ENCODE measurements at places on chromosomes 2 and 18.

DNA sequence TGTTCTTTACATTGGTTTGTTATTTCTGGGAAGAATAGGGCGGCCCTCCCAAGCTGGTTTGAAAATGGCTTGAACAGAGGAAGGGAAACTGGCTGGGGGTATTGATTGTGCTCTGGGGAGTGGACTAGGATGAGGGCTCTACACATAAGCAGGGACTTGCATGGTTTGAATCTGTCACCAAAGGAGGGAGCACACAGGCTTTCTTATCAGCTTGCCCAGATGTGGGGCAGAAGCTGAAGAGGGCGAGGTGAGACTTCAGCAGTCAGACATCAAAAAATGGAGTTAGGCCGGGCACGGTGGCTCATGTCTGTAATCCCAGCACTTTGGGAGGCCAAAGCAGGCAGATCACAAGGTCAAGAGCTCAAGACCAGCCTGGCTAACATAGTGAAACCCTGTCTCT lies 7.2 kb upstream of the RAB12 start:
- no peak for DNase-seq

DNA sequence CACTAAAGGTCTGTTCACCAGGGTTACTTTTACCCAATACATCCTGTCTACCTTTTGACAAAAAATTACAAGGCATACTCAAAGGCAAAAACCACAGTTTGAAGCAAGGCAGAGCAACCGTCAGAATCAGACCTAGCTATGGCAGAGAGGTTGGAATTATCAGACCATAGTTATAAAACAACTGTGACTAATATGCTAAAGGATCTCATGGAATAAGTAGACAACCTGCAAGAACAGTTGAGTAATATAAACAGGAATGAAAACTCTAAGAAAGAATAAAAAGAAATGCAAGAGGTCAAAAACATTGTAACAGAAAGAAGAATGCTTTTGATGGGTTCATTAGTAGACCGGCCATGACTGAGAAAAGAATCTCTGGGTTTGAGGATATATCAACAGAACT lies 318.8 kb upstream of the KCNH7 start:
- DNase-seq: peak; percentile 3

DNA sequence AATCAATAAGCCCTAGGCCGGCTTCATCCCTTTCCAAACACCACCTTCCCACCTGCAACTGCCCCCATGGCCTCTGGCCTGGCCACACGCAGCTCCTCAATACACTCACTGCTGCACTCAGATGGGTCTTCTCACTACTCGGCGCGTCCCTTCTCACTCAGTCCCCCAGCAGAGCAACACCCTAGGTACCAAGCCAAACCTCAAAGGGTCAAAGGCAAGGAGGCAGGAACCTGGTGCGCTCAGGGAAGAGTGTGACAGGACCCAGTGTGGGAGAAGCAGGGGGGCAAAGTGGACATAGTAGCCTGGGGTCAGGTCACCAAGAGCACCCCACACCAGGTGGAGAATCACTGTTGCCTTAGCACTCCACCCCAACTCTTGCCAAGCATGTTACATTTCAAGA lies 90.6 kb downstream of the TTC32 start:
- no peak for DNase-seq

DNA sequence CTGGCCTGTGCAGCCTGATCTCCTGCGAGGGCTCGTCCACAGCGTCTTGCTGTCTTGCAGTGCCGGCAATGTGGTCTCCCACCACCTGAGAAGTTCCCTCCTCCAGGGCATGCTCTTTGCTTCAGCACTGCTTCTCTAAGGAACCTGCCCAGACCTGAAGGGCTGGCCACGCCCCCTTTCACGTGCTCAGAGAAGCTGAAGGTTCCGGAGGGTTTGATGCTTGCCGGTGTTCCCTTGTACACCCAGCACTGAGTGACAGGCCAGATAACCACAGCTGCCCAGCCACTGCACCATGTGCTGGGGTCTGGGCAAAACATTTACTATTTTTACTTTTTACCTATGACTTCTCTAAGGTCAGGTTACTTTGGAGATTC lies 1.7 kb upstream of the POLR2D start:
- no peak for DNase-seq

DNA sequence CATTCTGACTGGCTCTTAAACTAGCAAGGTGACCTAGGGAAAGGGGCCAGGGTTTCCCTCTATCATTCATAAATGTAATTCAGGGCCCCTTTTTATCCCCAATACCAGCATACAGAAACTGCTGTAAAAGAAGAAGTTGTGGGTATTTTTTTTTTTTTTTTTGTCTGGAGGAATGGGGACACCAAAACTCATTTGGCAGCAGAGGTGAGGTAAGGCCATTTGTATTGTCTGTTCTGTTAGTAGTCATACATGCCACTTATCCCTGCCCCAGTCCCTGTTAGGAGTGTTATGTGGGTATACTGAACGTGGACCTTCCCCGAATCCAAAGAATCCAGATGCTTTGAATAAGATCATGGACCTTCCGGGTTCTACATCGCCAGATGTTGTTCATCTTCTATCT lies 1.7 kb downstream of the SEPTIN2 start:
- no peak for DNase-seq

DNA sequence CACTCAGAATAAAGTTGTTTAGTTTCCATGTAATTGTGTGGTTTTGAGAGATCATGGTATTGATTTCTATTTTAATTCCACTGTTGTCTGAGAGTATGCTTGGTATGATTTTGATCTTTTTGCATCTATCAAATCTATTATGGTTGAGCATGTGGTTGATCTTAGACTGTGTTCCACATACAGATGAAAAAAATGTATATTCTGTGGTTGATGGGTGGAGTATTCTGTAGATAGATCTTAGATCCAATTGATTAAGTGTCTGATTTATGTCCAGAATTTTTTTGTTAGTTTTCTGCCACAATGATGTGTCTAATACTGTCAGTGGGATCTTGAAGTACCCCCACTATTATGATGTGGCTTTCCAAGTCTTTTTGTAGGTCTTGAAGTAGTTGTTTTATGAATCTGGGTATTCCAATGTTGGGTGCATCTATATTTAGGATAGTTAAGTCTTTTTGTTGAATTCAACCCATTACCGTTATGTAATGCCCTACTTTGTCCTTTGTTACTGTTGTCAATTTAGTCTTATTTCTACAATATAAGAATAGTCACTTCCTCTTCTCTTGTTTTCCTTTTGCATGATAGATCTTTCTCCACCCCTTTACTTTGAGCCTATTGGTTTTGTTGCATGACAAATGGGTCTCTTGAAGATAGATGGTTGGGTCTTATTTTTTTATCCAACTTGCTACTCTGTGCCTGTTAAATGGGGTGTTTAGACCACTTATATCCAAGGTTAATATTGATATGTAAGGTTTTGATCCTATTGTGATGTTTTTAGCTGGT lies 101.8 kb downstream of the TRABD2A start:
- DNase-seq: no peak

DNA sequence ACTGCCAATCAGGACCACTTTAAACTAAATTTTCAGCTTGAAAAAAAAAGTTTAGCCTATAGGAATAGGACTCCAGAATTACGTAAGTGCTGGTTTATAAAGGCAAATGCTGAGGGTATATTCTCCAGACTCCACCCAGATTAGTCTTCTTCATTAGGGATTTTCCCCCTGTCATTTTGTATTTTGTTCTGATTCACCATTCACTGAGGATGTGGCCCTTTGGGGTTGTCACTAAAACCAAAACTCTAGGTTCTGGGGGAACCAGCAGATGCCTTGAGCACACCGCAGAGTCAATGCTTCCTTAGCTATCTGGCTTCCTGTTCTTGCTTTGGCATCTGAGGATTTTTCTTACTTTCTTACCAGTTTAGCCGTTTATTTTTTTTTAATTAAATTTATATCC lies 10.5 kb downstream of the SCYGR4 start:
- DNase-seq: no peak

GRCh38 chr2:44191739-44192138 lies 23.1 kb downstream of the PPM1B start:
- no peak for DNase-seq

DNA sequence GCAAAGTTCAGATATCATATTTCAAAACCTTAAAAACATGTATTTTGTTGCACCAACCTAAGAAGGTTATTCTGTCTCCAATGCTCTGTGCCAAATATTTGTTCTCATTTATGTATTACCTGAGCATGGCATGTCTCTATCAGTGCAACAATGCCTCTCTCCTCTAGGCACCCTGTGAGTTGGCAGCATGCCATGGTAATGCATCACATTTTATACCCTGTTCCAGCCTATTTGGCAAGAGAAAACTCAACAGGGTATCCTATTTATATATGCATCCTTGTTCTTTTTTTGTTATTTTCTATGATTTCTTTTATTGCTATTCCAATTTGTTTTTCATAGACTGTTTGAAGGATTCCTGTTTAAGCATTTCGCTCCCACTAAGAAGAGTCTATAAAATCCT lies 126.3 kb upstream of the NRXN1 start:
- no peak for DNase-seq

GRCh38 chr18:79544386-79544963 lies 135.1 kb upstream of the CTDP1 start:
- no peak for DNase-seq

DNA sequence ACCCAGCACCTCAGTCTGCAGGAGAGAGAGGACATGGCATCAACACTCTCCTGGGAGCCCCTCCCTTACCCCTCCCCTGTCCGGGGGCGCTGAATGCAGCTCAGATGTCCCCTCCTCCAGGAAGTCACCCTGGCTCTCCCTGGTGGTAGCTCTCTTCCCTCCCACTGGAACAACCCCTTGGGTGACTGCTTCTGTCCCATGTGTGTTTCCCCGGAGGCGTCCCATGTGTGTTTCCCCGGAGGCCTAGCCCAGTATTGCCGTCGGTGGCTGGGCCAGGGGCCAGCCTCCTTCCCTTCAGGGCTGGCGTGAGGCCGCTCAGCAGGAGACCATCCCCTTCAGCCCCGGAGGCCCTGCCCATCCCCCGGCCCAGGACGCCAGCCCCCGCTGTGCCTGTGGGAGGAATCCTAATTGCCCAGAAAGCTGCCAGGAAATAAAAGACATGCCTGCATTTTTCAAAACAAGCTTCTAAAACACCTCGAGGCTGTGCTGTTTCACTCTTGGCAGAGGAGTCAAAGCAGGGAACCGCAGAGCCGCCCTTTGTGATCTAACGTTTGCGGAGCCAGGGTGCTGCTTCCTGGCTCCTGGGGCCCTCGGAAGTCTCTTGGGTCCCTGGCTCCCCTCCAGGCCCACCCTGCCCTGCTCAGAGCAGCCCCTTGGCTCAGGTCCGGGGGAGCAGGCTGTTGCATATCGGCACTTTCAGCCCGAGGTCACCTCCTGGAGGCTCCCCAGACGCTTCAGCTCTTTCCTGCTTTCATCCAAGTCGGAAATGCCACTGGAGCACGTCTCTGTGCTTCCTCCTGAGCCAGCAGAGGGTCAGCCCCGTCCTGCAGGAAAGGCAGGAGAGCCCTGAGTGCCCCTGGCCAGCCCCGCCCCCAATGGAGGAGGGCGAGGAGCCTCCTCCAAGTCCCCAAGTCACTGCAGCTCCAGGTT lies 11.4 kb downstream of the SNED1 start:
- peak; percentile 76 for DNase-seq

GRCh38 chr2:200452377-200452776 lies 57.5 kb downstream of the KCTD18 start:
- DNase-seq: no peak

- no peak for DNase-seq
Observed at GRCh38 chr2:78407960-78408794, 617.3 kb upstream of the REG3G start.

- DNase-seq: no peak
Observed at GRCh38 chr18:22297008-22297407, 120.7 kb downstream of the CTAGE1 start.

DNA sequence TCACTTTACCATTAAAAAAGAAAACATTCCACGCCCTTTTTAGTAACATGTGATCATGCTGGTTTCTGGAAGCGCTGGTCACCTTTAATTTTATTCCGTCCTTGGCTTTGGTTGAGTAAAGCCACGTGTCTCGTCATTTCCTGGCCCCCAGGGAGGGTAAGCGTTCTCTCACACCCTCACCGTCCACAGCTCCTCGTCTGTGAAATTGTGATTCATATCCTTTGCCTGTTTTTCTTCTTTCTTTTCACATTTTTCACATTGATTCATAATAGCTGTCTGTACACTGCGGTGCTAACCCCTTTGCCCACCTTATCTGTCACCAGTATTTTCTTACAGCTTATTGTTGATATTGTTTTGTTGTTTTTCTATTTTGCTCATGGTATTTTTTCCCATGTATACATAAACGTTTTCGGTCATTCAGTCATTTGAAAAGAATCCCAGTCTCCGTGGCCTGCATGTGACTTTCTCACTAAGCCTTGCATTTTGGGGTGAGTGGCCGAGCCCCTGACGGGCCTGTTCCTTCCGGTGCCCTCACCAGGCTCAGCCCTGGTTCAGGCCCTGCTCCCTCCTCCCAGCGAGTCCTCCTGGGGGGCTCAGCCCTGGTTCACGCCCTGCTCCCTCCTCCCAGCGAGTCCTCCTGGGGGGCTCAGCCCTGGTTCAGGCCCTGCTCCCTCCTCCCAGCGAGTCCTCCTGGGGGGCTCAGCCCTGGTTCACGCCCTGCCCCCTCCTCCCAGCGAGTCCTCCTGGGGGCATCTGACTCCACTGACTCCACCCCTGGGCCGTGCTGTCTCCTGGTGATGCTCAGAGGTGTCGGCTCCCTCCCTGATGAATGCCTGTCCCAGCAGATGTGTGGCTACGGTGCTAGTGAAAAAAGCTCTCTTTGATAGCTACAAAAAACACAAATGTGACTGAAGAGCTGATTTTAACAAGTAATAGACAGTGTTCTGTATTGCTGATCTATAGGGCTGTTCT lies 249.7 kb upstream of the PXDN start:
- DNase-seq: no peak

DNA sequence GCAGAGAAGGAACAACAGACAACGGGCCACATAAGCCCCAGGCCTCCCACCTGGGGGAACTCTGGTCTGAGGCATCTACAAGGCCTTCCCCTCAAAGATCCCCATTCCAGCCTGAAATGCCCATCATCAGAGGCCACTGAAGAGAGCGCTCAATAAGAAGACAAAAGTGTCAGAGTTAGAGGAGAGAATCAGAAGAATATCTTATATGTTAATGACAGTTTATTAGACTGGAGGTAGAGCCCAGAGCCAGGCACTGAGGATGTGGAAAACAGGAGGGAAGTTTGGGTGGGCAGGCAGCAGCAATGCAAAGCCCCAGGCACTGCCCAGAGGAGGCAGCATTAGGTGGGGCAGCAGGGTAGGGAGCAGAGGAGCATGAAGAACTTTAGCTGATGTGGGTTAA lies 2.9 kb upstream of the CTIF start:
- no peak for DNase-seq

GRCh38 chr2:71933467-71934319 lies 214.0 kb downstream of the CYP26B1 start:
- peak; percentile 88 for DNase-seq

GRCh38 chr2:37418956-37419355 lies 74.5 kb downstream of the QPCT start:
- DNase-seq: no peak

- no peak for DNase-seq
Observed at GRCh38 chr2:239871481-239872435, 153.4 kb downstream of the NDUFA10 start.

DNA sequence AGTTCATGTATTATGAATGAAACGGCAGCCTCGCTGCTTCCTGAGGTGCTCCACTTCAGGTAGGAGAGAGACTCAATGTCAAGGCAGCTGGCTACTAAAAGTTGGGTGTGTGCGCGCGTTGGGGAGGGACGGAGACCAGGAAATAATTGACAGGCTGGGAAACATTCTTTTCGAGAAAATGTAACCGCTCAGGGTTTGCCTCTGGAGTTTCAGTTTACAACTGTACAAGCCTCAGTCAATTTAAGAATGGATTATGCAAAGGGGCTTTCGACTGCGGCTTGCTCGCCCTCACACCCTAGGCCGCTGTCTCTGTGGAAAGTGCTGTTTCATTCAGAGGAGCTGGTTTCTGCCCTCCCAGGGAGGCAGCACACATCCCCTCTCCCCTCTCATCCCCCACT lies 4.4 kb upstream of the SPRED2 start:
- peak; percentile 63 for DNase-seq

- DNase-seq: no peak
Observed at GRCh38 chr2:15665067-15665942, 73.6 kb downstream of the DDX1 start.

Measured in AG10803 (cell line).